ENCODE measurements at places on chromosomes 1 and 21.

DNA sequence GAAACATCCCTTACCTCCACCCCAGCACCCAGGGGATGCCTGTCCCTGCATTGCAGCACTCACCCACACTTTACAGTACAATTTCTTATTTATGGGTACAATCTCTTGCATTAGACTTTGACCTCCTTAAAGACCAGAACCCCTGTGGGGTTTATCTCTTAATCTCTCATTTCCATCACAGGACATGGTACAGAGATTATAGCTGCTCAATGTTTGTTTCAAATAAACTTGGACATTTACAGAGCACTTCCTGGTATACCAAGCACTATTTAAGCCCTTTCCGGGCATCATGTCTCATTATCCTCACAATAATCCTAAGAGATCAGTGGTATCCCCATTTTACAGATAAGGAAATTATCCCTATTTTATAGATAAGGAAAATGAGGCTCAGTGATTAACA is 31.9 kb downstream of the FYB2 start:
- no peak for DNase-seq

DNA sequence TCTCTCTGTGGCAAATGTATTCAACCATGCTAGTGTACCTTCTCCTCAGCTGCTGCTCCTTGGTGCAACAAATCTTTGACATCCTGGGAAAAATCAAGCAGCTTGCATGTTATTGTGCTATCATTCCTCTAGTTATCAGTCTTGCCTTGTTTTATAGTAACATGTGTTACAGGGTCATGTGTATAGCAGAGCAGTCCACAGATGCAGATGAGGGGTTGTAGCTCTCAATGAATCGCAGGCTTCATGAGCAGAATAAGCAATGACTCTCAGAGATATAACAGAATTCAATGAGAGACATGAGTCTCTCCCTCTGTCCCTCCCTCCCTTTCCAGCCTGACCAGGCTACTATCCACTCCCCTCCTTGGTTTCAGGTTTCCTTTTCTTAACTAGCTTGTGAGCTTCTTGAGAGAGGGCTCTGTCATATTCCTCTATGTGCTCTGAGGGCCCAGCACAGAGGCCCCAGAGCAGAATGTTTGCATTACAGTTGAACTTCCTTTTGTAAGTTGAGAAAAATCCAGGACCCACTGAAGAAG is 15.1 kb upstream of the JUN start:
- no peak for DNase-seq

- no peak for DNase-seq
Measured at GRCh38 chr1:147080006-147080661, 92.1 kb downstream of the PRKAB2 start.

GRCh38 chr1:8378981-8379470 is 61.1 kb downstream of the SLC45A1 start:
- DNase-seq, result no peak

- DNase-seq, result no peak
Measured at GRCh38 chr21:35484851-35485250, 435.7 kb upstream of the RUNX1 start.

GRCh38 chr1:182917378-182917777 is 35.6 kb downstream of the SHCBP1L start:
- DNase-seq, result no peak

DNA sequence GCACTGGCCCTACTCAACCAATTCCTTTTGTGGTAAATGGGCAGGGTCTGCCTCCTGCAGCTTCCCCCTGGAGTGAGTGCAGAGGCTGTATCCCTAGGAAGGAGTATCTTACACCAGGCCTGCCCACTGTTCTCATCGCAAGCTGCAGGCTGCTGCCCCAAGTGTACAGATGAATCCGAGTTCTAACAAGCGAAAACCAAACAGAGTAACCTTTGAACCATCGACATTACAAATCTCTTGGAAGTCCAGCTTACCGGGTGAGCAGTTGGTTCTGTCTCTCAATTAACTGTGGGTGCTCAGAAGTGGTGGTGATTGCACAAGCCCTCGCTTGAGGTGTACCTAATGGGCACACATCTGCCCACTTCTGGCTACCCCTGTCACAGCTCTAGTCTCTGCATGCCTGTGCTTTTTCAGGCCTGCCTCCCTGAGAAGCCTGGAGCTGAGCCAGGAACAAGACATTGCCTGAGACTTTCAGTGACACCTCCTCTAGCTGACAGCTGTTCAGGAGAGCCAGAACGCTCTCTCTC is 22.7 kb downstream of the INAVA start:
- no peak for DNase-seq

DNA sequence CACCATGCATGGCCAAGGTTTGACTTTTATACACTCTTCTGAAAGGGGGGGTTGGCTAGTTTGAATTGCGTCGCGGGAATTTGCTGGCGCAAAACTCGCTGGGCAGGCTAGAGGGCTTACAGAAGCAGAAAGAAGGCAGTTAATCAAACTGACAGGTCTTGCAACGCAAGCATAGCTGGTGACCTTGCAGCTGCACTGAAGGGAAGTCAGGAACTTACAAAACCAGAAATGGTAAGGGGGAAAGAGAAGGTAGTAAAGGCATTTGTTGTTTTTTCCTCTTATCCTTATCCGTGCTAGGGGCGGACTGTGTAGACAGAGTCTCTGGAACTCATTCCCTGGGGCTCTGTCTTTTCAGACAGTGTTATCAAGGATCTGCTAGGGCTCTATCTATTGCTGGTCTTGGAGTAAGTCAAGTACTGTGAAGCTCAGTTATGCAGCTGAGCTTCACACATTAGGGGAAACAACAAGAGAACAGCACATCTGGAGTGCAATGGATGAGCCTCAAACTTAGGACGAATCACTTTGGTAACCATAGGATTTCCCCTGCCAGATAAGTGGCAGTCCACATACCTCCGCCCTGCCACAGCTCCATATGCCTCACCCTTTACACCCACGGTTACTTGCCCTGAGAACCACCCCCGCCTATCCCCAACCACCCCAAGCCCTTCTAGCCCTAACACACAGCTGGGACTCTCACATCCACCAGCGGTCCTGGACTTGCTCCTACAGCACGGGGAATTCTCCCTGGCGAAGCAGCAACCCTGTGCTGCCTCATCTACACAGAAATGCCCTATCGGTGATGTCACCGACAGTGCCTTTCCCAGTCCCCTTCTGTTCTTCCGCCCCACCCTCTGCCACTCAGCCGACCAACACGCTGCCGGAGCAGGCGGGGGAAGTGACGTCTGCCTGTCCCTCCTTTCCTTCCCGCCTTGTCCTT is 251.4 kb downstream of the FAM72C start:
- DNase-seq, result no peak

GRCh38 chr1:46458190-46458589 is 31.4 kb upstream of the DMBX1 start:
- DNase-seq, result no peak

DNA sequence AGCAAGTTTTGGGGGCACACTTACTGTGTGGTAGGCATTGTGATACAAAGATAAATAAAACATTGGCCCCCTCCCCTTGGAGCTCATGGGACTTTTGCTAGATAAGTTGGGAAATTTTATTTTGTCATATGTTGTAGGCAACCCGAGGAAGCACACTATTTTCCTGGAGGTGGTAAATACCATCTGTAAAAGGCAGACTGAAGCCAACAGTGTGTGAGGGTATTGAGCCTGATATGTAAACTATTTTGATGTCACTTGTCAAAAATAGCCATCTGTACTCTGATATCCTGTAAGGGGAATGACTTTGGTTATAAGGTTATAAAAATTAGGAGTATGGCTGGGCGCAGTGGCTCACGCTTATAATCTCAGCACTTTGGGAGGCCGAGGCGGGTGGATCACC is 30.6 kb downstream of the VANGL2 start:
- DNase-seq, result no peak
